ENCODE measurements at places on chromosomes 6 and 20.
A peak's percentile ranks its signal among the peaks of the same experiment; 100 is the strongest.

DNA sequence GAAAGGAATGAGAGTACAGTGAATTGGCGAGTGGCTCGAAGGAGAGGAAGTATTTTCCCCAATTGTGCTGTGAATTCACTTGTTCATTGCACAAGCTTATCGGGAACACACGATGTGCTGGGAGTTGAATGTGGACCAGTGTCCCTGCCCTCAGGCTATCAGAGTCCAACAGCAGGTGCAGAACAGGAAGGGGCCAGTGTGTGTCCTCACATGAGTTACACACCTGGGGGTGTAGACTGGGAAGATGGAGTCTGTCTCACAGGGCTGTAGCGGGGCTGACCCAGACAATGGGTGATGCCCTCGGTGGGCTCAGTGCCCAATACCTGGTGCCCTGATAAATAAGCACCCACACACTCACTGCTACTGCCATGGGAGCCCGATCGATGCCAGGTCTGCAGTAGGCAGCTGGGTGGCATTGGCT is 14.4 kb downstream of the DUSP22 start:
- DNase-seq: no peak

- DNase-seq: peak; percentile 48
Measured at GRCh38 chr6:33112148-33112547, 36.4 kb downstream of the HLA-DPB1 start.

DNA sequence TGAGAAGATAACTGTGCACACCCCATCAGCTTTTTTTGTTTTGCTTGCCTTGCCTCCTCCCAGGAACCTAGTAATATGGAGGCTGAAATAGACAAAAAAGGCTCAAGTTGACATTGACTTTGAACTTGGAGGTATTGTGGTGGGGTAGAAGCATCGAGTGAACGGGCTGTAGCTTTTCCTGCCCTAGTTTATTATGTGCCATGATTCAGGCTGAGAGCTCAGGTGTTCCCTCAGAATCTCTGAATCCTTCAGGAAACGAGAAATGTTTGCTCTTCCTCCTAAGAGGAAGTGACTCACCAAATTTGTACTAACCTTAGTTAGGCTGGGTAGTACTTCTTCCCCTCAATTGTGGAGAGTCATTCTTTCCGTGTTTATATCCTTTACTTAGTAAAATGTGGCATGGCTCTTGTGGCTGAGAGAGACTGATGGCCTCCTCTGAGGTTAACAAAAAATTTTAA is 98.8 kb downstream of the SASH1 start:
- no peak for DNase-seq

GRCh38 chr6:109224107-109224875 is 129.0 kb downstream of the CEP57L1 start:
- no peak for DNase-seq

DNA sequence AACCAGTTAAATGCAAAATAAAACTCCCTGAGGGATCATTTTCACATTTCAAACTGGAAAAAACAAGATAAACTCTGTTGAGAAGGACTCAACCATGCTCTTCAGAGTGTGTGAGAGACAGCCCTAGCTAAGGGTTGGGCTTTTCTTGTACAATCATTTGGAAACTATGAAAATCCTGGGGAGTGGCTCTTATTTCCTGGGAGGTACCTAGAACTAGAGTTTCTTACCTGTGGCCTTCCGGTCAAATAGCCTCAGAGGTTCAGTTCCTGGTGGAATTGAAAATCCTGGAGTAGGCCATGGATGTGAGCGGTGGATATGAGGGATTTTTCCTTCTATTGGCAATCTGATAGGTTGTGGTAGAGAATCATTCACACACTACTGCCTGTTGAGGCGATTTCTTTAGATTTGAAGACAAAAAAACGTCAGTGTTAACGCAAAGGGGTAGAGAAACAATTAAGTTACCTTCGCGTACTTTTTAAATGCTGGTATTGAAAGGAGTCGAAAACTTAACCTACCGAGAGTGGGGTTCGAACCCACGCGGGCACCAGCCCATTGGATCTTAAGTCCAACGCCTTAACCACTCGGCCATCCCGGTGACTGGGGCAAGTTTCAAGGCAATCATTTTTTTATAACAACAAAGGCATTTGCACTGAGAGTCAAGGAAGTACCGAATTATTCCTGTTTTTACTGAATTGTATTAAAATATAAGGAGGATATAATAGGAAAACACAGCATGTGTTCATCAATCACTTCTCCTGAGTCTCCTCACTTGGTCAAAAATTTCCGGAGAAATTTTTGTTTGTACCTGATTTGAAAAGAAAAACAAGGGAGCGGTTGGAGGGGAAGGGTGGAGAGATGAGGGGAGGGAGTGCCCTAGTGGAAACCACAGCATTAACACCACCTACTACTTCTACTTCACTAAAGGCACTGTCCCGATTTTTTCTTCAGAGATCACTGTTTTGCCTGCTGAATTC is 191.3 kb downstream of the OR2B2 start:
- peak; percentile 53 for DNase-seq

GRCh38 chr6:83770910-83771309 is 62.0 kb upstream of the SNAP91 start:
- DNase-seq: peak; percentile 40

DNA sequence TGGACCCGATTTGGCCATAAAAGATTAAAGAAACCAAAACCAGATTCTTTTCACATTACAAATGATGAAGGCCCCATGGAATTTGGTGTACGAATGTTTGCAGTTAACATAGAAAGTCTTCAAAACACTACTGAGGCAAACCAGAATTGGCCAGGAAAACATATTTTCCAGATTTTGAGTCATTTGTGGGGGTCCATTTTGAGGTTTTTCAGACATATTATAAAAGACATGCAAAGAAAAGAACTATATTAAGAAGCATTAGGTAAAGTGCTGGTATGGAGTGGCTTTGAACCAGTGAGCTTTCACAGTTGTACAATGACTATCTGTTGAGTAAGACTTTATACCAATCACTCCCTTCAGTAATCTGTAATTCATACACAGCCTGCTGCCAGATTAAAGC is 168.9 kb upstream of the COL21A1 start:
- no peak for DNase-seq

- no peak for DNase-seq
Measured at GRCh38 chr20:1394686-1395085, 1.8 kb upstream of the FKBP1A start.

DNA sequence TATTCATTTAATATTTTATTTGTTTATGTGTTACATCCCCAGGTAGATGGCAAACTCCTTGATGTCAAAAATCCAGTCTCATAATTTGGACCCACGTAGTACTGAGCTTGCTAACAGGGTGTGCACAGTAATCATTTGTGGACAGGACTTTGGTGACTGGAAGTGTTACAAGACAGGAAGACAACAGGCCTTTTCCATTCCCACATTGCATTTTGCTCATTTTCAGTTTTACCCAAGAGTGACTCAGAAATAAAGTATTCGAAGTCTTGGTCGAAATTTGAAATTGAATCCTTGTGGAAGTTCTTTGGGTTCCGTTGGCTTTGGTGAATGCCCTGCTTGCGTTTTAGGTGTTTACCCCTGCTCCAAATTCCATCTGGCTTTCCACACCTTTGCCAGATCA is 63.0 kb upstream of the THBS2 start:
- DNase-seq: no peak

DNA sequence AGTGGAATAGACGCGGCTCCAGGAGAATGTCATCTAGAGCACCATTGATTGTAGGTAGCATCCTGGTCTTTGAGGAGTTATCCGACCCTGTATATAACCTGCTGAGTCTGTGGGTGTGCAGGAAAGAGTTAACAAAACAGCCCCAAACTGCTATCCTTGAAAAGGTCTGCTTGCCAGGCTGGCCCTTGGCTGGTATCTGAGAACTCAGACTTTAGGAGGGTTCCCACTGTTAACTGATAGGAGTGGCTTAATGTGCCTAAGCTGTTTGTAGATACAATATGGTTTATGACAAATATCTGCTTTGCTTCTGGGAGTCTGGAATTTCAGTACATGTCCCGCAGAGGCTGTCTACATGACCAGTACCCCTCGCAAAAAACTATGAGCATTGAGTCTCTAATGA is 27.6 kb upstream of the MCUR1 start:
- no peak for DNase-seq

- DNase-seq: no peak
Measured at GRCh38 chr6:119720160-119720559, 370.6 kb upstream of the MAN1A1 start.

DNA sequence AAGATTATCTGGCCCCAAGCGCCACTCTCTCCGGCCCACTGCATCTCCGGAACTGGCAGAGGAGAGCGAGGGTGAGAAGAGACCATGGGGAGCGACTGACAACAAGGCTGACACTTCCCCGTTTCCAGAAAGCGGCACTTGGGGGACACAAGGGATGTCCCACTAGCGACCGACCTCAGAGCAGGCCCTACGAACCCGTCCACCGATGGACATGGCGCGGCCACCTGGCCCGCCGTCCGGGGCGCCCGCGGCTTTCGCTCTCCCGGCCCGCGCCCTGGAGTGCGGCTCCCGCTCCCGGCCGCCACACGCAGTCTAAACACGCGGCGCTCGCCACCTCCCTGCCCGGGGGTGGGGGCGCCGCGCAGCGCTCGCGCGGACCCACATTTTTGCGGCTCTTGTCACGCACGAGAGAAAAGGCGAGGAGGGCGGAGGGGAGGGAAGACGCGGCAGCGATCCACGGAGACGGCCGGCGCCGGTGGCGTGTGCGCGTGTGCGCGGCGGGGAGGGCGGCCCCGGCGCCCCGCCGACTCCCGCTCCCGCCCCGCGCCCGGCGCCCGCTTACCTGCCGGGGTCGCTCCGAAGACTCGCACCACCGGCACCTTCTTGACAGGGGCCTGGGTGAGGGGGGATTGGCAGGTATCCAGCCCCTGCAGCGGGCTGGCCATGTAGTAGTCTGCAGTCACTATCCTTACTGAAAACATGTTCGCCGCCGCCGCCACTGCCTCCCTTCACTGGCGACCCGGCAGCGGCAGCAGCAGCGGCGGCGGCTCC is 645 bp downstream of the REV3L start:
- peak; percentile 76 for DNase-seq

- DNase-seq: no peak
Measured at GRCh38 chr6:41654698-41655151, 16.5 kb downstream of the MDFI start.

DNA sequence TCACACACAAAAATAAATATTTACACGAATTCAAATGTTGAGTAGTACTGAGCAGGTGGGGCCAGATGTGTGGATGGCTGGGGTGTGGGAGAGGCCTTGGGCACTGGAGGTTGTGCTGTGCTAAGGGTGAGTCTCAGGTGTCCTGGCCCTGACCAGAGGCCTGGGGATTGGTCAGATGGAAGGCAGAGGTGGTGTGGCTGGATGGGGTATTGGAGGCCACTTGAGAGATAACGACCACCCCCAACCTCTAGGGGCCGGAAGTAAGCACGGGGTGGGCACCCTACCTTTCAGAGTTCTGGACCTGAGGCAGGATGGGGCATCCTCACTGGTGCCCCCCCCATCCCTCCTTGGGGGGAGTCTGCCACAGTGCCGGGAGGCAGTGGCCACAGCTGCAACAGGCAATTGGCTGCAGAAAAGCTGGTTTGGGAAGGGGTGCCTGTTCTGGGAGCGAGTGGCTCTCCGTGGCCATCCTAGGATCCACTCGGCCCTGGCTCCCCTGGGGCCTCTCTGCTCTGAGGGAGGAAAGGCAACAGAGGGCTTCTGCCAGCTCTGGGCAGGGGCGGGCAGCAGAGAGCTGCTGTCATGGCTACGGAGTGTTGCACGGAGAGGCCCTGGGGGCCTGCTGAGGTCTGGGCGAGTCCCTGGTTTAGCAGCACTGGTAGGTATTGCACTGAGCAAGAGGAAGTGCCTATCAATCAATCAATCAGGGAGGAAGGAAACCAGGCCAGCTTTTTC is 87.6 kb downstream of the ASXL1 start:
- DNase-seq: no peak

- DNase-seq: no peak
Measured at GRCh38 chr6:48177786-48178185, 66.8 kb upstream of the PTCHD4 start.

GRCh38 chr20:57922706-57923105 is 212.9 kb upstream of the PMEPA1 start:
- no peak for DNase-seq

DNA sequence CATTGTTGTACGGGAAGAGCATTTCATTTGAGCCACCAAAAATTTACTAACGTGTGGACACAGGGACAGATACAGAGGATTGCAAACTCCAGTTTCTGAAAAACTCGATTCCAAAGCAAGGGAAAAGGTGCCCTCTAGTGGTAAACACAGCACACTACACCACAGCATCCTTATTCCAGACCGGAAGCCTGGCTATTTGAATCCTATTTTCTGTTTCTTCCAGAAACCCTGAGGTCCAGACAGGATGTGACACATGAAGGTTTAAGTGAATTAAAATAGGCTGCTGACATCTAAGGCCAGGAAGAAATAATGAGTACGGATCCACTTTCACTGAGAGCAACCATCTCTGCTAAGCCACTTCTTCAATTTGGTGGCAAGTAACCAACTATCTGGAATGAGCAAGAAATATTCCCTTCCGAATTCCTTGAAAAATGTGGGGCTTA is 31.8 kb upstream of the GMPR start:
- DNase-seq: no peak
